Upper lobe of right lung (tissue), 1 donor: ENCODE measurements at places on chromosomes 11 and 22.
A peak's percentile ranks its signal among the peaks of the same experiment; 100 is the strongest.

DNA sequence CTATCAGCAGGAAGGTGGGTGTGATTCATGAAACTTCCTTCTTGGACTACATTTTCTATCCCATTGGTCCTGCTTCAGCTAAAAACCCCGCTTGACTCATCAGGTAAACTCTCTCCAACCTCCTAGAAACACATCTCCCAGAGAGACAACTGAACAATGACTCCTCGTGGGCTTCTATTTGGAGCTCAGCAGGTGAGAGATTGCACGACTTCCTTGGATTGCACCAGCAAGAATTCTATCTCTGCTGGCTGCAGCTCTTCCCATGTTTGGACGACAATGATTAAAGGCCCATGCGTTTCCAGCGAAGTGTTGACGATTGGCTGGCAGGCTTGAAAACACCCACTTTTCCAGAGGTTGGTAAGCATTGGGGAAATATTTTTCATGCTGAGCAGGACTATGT, 216.1 kb upstream of the NTM start:
- no peak for DNase-seq

- DNase-seq = peak; percentile 67
Measured at GRCh38 chr11:520428-521176, 13.6 kb upstream of the RNH1 start.

DNA sequence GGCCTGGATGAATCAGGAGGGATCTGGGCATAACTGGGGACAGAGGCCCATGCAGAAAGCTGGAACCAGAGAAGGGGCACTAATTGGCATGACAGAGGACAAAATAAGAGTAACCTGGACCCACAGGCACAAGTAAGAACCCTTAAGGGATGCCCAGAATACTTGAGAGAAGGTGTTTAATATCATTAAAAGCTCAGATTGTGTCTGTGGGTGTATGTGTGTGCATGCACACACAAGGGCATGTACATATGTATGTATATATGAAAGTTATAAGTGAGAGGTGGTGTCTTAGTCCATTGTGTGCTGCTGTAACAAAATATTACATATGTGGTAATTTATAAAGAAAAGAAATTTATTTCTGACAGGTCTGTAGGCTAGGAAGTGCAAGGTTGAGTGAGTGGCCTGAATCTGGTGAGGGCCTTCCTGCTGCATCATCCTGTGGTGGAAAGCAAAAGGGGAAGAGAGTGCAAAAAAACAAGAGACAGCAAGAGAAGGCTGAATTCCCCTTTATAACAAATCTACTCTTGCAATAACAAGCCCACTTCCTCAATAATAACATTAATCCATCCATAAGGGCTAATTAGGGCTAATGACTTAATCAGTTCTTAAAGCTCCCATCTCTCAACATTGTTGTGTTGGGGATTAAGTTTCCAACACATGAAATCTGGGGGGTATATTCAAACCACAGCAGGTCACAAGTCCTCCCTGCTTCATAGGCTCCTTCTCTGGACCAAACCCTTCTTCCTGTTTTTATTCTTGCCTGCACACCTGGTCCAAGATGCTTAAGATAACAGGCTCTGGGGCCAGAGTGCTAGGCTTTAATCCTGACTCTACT, 68.3 kb upstream of the POU2AF2 start:
- no peak for DNase-seq

- DNase-seq = no peak
Measured at GRCh38 chr11:111823131-111823530, 48.2 kb downstream of the ALG9 start.

- peak; percentile 23 for DNase-seq
Measured at GRCh38 chr22:43390872-43391271, 20.9 kb upstream of the MPPED1 start.

- DNase-seq = peak; percentile 49
Measured at GRCh38 chr11:73397468-73398131, 21.4 kb downstream of the RELT start.

GRCh38 chr22:47835726-47836125, 1073.3 kb downstream of the TBC1D22A start:
- DNase-seq = no peak

DNA sequence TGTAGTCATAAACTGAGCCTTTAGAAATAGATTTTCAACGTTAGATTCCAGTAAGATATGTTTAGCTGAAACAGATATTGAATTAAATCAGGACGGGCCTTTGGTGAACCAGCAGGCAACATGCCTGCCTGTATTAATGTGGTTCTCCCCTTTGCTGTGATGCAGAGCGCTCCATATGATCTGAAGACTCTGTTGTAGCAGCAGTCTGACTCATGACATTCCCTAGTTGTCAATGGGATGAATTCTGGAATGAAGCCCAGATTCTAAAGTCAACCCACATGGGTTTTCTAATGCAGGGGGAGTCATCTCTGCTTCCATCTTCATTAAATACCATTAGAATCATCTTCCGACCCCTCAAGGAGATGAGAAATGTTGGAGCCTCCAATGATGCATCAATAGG, 864.5 kb downstream of the NTM start:
- no peak for DNase-seq

- peak; percentile 73 for DNase-seq
Measured at GRCh38 chr11:122796128-122796717, 42.1 kb upstream of the CRTAM start.

DNA sequence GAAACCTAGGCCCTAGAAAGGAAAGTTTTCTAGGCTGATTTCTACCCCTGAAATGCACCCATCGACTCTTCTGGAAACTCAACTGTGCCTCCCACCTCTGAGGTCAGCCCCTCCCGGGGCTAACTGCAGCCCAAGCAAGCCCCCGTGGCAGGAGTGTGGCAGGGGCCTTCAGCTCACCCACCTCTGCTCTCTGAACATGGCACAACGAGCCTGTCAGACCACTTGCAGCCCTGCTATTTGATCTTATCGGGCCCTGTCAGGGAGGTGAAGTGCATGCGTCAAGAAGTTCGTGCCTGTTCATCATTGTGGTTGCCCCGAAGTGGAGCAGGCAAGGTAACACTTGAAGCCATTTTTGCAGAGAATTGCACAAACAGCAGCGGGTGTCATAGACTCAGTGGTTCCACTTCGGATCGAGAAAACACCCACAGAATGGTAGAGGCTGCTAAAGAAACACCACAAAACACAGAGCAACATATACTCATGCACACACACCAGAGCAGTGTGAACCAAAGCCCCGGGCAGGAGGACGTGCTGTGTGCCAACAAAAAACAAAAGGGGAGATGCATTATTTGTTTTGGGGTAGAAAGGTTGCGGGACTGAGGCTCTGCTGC, 262.7 kb downstream of the ETS1 start:
- DNase-seq = no peak

DNA sequence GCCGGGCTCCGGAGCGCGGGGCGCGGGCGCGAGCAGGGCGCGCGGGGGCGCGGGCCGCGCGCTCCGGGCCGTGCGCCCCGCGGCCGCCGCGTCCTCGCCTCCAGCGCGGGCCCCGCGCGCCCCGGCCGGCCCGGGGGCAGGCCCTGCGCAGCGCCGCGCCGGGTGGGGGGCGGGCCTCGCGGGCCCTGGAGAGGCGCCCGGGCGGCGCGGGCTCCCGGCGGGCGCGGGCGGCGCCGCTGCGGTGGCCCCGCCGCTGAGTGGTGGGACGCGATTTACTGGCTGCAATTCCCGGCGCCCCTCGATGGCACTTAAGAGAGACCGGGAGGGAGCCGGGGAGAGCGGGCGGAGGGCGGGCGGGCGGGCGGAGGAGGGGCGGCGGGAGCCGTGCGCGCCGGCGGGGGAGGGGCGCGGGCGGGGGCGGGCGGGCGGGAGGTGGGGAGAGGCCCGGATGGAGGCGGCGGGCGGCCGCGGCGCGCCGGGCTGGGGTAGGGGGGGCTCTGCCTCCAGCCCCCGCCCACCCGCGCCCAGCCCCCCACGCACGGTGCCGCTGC, 73.2 kb upstream of the TCF20 start:
- no peak for DNase-seq

GRCh38 chr11:102528618-102529017, 1.9 kb downstream of the MMP7 start:
- DNase-seq = no peak

- no peak for DNase-seq
Measured at GRCh38 chr11:125846188-125846587, 13.1 kb downstream of the PATE4 start.

DNA sequence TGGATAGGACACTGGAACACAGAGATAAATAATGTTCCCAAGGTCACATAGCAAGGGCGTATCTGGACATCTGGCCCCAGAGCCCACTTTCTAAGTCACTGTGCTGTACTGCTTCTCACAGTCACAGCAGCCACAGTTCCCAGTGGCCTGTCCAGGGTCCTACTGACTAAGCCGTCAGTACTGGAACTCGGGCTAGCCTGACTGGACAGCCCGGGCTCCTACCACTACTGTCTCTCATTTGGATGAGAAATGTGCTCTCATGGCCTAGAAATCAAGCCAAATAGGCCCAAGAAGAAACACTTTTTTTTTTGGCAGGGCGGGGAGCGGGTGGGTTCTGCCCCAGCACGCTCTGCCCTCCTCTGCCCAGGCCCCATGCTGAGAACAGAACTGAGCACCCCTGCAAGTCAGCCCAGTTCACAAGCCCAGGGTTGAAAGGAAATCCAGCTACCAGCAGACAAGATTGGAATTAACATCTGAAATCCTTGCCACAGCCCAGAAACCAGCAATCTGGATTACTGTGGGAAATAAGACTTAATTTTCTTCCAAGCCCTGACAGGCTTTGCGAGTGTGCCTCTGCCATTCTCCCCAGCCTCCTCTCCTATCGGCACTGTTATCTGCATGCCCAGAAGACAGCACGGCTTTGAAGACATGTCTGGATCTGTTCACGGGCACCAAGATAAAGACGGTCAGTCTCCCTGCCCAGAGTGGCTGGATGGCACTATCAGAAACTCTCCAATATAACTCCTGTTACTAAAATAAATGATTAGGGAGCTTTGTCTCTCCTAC, 182.9 kb upstream of the NCAM1 start:
- DNase-seq = no peak

DNA sequence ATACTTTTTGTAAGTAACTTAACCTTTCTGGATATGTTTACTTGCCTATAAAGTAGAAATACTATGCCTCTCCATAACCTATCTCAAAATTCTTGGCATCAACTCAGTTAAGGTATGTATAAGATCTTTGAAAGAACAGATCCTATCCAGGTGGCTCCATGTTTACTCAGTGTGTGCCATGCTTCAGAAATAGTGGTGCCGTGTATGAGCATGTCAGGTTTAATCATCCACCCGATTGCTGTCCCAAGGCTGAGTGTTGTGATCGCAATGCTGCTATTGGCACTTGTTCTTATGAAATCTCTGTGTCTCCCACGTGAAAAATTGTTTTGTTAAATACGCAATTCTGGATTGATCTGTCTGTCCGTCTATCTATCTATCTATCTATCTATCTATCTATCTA, 85.9 kb upstream of the SNX19 start:
- no peak for DNase-seq

- no peak for DNase-seq
Measured at GRCh38 chr11:24390762-24391161, 106.1 kb upstream of the LUZP2 start.

- DNase-seq = no peak
Measured at GRCh38 chr11:1390569-1391164, 933 bp downstream of the BRSK2 start.
